ENCODE measurements at places on chromosomes 2 and 18. TPM values are rescaled to one million over a fixed set of nuclear protein-coding genes. Genes with fewer than 3 reads are reported as not detected.

- H3K4me3 ChIP-seq: no peak overlapping the region
- no peaks in the 10 kb centered on the region for H3K4me1 ChIP-seq
- no peak overlapping the region for H3K27ac ChIP-seq
- H3K27me3 ChIP-seq: no peaks in the 10 kb centered on the region
Measured at GRCh38 chr18:30920351-30920750, 122.2 kb downstream of the DSC3 start.

DNA sequence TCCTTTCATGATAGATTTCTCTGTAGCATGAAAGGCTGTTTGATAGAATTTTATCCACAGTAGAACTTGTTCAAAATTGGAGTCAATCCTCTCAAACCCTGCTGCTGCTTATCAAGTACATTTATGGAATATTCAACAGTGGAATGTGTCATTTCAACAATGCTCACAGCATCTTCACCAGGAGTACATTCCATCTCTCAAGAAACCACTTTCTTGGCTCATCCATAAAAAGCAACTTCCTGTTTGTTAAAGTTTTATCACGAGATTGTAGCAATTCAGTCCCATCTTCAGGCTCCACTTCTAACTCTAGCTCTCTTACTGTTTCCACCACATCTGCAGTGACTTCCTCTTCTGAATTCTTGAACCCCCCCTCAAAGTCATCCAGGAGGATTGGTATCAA lies 29.4 kb downstream of the PDCL3 start:
- H3K4me1 ChIP-seq: peaks cover 17% of the 10 kb centered on the region
- no peaks in the 10 kb centered on the region for H3K36me3 ChIP-seq
- no peaks in the 10 kb centered on the region for H3K27me3 ChIP-seq
- no peak overlapping the region for H3K4me3 ChIP-seq

GRCh38 chr2:60172801-60173200 lies 380.7 kb downstream of the BCL11A start:
- no peak for DNase-seq
- H3K27ac ChIP-seq: no peak overlapping the region
- no peak overlapping the region for H3K4me3 ChIP-seq
- H3K4me1 ChIP-seq: no peaks in the 10 kb centered on the region
- no peaks in the 10 kb centered on the region for H3K27me3 ChIP-seq
- no peaks in the 10 kb centered on the region for H3K36me3 ChIP-seq

Gene MOGAT1
- total RNA-seq: 0.39 TPM

DNA sequence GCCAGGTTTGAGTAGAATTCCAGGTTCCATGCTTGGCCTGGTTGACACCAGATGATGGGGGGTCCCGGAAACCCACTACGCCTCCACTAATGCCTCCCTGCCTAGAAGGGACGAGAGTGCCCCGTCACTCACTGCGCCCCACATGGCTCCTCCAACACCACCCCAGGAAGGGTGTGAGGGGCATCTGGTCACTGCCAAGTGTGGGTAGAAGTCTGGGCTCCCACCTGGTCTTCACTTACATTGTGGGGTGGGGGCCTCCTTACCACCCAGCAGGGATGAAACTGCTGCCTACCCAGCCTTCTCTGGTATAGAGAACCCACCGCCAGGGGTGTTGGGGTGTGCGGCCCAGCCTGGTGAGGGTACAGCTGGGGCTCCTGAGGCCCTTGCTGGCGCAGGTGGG lies 65.2 kb upstream of the B3GNT7 start:
- DNase-seq: no peak
- no peaks in the 10 kb centered on the region for H3K27me3 ChIP-seq
- no peak overlapping the region for H3K27ac ChIP-seq
- H3K36me3 ChIP-seq: no peaks in the 10 kb centered on the region
- no peak overlapping the region for H3K4me3 ChIP-seq

Gene FEV
- total RNA-seq: not detected

DNA sequence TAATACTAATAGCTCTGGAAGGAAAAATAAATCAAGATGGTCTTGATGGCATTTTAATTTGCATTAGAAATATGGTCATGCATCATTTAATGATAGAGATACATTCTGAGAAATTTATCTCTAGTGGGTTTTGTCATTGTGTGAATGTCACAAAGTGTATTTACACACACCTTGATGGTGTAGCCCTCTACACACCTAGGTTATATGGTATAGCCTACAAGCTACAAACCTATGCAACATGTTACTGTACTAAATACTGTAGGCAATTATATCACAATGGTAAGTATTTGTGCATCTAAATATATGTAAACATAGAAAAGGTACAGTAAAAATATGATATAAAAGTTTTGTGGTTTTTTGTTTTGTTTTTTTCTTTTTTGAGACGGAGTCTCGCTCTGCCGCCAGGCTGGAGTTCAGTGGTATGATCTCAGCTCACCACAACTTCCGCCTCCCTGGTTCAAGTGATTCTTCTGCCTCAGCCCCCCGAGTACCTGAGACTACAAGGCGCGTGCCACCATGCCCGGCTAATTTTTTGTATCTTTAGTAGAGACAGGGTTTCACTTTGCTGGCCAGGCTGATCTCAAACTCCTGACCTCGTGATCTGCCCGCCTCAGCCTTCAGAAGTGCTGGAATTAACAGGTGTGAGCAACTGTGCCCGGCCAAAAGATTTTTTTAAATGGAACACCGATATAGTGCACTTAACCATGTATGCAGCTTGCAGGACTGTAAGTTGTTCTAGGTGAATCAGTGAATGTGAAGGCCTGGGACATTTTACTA lies 83.7 kb upstream of the UBXN4 start:
- H3K36me3 ChIP-seq: peaks cover 64% of the 10 kb centered on the region
- H3K27ac ChIP-seq: no peak overlapping the region
- no peak overlapping the region for H3K4me3 ChIP-seq

Gene ARHGAP25
- total RNA-seq: 4.3 TPM

Gene GNAL
- total RNA-seq: 2.1 TPM

GRCh38 chr2:85188852-85189251 lies 55.7 kb downstream of the TCF7L1 start:
- no peaks in the 10 kb centered on the region for H3K36me3 ChIP-seq
- H3K27ac ChIP-seq: no peak overlapping the region
- no peak for DNase-seq
- no peaks in the 10 kb centered on the region for H3K4me1 ChIP-seq
- H3K27me3 ChIP-seq: no peaks in the 10 kb centered on the region

GRCh38 chr2:229412686-229413085 lies 141.6 kb upstream of the PID1 start:
- no peaks in the 10 kb centered on the region for H3K36me3 ChIP-seq
- no peak overlapping the region for H3K4me3 ChIP-seq
- H3K4me1 ChIP-seq: peaks cover 4% of the 10 kb centered on the region
- H3K27ac ChIP-seq: no peak overlapping the region
- no peaks in the 10 kb centered on the region for H3K27me3 ChIP-seq

DNA sequence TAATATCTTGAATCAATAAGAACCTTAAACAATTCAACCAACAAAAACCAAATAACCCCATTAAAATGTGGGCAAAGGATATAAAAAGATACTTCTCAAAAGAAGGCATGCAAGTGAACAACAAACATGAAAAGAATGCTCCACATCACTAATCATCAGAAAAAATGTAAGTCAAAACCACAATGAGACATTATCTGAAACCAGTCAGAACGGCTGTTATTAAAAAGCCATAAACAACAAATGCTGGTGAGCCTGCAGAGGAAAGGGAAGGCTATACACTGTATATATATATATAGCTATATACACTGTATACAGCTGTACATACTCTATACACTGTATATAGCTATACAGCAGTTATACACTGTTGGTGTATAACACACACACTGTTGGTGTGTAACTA lies 47.8 kb upstream of the GALNT13 start:
- H3K4me3 ChIP-seq: no peak overlapping the region
- DNase-seq: no peak
- no peak overlapping the region for H3K27ac ChIP-seq
- no peaks in the 10 kb centered on the region for H3K27me3 ChIP-seq

- no peaks in the 10 kb centered on the region for H3K27me3 ChIP-seq
- no peak overlapping the region for H3K27ac ChIP-seq
- no peak overlapping the region for H3K4me3 ChIP-seq
- peak; percentile 48 for DNase-seq
Measured at GRCh38 chr18:8478166-8478967, 130.9 kb upstream of the RAB12 start.

Gene ITGA4
- total RNA-seq: 1.8 TPM

Gene HOXD10
- 0.43 TPM for total RNA-seq

Gene CROCC2
- not detected for total RNA-seq

GRCh38 chr2:98026292-98026691 lies 30.5 kb upstream of the TMEM131 start:
- H3K27ac ChIP-seq: no peak overlapping the region
- H3K4me3 ChIP-seq: no peak overlapping the region
- no peaks in the 10 kb centered on the region for H3K36me3 ChIP-seq
- H3K27me3 ChIP-seq: no peaks in the 10 kb centered on the region
- DNase-seq: no peak

Gene POTEJ
- not detected for total RNA-seq

DNA sequence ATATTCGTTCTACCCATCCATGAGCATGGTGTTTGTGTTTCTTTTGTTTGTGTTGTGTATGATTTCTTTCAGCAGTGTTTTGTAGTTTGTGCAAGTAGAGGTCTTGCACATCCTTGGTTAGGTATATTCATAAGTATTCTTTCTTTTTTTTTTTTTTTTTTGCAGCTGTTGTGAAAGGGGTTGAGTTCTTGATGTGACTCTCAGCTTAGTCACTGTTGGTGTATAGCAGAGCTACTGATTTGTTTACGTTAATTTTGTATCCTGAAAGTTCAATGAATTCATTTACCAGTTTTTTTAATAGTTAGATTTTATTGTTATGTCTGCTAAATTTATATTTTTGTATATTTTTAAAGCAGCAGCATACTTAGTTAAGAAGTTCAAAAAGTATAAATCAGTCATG lies 834.4 kb upstream of the NRXN1 start:
- no peak overlapping the region for H3K4me3 ChIP-seq
- DNase-seq: no peak
- H3K4me1 ChIP-seq: no peaks in the 10 kb centered on the region
- no peaks in the 10 kb centered on the region for H3K36me3 ChIP-seq
- no peaks in the 10 kb centered on the region for H3K27me3 ChIP-seq

DNA sequence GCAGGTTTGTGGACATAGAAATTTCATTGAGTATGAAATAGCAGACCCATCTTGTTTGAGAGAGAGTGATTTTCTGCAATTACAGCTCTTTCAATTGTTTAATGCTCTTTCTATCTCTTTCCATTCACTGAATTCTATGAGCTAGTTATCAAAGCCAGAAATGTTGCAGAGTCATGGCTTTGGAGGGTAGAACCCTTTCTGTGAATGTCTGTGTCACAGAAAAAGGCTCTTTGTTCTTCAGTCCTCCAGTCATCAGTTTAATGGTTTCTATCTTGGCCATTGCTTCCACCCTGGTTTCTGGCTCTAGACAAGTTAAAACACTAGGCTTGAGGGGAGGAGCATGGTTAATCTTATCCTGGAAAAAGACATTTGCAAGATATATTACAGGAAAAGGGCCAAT lies 655.0 kb downstream of the STK39 start:
- H3K4me1 ChIP-seq: no peaks in the 10 kb centered on the region
- no peak for DNase-seq
- no peak overlapping the region for H3K27ac ChIP-seq
- H3K36me3 ChIP-seq: no peaks in the 10 kb centered on the region

GRCh38 chr2:174574657-174575056 lies 22.9 kb downstream of the WIPF1 start:
- no peak overlapping the region for H3K4me3 ChIP-seq
- no peak for DNase-seq
- H3K4me1 ChIP-seq: peaks cover 28% of the 10 kb centered on the region
- no peaks in the 10 kb centered on the region for H3K27me3 ChIP-seq

Gene B3GNT7
- 52.4 TPM for total RNA-seq

GRCh38 chr2:181957668-181958067 lies 28.0 kb upstream of the PPP1R1C start:
- H3K4me3 ChIP-seq: no peak overlapping the region
- no peaks in the 10 kb centered on the region for H3K36me3 ChIP-seq
- no peak overlapping the region for H3K27ac ChIP-seq

Gene TM4SF20
- total RNA-seq: not detected

DNA sequence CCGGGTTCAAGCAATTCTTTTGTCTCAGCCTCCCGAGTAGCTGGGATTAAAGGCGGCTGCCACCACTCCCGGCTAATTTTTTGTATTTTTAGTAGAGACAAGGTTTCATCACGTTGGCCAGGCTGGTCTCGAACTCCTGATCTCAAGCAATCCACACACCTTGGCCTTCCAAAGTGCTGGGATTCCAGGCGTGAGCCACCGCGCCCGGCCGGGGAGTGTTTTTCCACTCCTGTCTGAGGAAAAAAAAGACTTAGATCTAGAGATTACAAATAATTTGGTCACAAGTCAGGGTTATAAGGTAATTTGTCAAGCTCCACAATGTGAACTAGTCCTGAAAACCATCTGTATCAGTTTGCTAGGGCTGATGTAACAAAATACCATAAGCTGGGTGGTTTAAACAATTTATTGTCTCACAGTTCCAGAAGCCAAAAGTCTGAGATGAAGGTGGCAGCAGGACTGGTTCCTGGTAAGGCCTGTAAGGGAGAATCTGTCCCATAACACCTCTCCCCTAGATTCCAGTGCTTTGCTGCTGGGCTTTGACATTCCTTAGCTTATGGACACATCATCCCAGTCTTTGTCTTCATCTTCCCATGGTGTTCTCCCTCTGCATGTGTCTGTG lies 40.7 kb upstream of the SP3 start:
- no peak for DNase-seq
- H3K4me1 ChIP-seq: peaks cover 10% of the 10 kb centered on the region
- H3K27me3 ChIP-seq: no peaks in the 10 kb centered on the region
- no peaks in the 10 kb centered on the region for H3K36me3 ChIP-seq
- no peak overlapping the region for H3K4me3 ChIP-seq

DNA sequence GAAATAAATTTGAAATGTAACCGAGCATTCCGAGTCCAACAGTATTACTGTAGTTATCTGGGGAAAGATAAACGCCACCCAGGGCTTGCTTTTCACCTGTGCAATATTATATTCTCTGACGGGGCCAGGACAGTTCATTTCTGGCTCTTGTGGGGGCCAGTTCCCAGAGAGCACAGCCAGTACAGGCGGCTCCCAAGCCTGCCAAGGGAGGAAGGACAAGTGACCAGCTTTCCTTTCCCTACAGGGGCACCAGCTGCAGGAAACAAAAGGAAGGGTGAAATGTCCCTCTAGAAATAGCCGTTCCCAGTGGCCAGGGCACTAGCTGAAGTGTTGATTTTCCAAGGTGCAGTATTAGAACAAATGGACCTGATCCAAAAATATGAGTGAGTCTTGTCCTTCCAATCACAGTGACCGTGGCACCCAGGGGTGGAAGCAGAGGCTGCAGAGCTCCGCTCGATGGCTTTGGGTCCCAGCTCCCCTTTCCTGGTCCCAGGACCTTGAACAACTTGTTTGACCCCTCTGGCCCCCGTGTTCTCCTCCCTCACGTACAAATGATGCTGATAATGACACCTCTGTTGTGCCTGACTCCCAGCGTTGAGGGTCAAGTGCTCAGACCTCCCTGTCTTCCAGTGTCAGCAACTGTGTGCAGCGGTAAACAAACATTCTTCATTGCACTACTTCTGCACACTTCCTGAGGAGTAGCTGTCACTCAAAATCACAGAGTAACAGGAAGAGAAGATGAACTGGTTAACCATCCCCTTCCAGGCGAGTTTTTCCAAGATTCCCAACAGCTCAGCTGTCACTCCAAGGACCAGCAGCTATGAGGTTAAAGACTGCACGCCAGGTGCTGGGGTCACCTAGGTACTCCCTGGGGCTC lies 40.9 kb downstream of the GYPC start:
- peaks cover 14% of the 10 kb centered on the region for H3K36me3 ChIP-seq
- H3K27me3 ChIP-seq: no peaks in the 10 kb centered on the region
- no peak overlapping the region for H3K27ac ChIP-seq
- no peak overlapping the region for H3K4me3 ChIP-seq
- peak; percentile 61 for DNase-seq

Gene GKN1
- total RNA-seq: not detected

Gene TCF7L1
- 6.3 TPM for total RNA-seq

Gene ATP6V1B1
- total RNA-seq: 0.48 TPM

GRCh38 chr2:179354739-179355537 lies 90.3 kb upstream of the SESTD1 start:
- no peaks in the 10 kb centered on the region for H3K27me3 ChIP-seq
- H3K27ac ChIP-seq: no peak overlapping the region
- DNase-seq: no peak
- no peaks in the 10 kb centered on the region for H3K4me1 ChIP-seq
